ENCODE measurements at places on chromosomes 1 and 21.

DNA sequence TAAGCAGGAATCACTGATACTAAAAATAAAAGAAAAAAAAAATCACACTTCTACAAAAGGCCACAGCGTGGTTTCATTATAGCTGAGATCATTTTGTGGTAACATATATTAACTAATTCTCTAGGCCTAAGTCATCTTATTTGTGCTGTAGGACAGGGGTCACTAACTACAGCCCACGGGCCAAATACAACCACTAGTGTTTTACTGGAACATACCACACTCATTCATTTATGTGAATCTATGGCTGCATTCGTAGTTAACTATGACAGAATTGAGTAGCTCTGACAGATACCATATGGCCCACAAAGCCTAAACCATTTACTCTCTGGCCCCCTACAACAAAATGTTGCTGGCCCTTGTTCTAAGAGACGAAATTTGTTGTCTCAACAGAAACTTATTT, 224.4 kb downstream of the VAV3 start:
- no peak for DNase-seq

DNA sequence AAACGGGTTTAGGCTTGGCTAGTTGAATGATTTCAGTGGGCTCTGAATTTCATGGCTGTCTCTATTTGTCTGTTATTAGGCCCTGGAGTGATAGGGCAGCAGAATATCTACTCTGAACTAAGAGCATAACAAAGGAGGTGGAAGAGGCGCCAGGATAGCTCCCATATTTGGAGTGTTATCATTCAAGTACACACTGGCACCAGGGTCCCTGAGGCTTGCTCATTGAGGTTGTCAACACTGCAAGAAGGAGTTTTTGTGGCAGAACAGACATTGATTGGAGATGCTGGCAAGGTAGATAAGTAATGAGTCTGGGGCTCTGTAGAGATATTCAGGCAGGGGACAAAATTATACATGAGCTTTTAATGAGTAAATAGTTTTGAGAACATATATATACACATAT, 1748.4 kb downstream of the MRPL39 start:
- DNase-seq, result no peak

GRCh38 chr1:6313393-6314200, 52.7 kb upstream of the GPR153 start:
- no peak for DNase-seq

GRCh38 chr1:171213559-171214454, 28.7 kb downstream of the FMO2 start:
- no peak for DNase-seq

- no peak for DNase-seq
These were observed 1202.3 kb downstream of the NCAM2 start for GRCh38 chr21:22200378-22201092.

DNA sequence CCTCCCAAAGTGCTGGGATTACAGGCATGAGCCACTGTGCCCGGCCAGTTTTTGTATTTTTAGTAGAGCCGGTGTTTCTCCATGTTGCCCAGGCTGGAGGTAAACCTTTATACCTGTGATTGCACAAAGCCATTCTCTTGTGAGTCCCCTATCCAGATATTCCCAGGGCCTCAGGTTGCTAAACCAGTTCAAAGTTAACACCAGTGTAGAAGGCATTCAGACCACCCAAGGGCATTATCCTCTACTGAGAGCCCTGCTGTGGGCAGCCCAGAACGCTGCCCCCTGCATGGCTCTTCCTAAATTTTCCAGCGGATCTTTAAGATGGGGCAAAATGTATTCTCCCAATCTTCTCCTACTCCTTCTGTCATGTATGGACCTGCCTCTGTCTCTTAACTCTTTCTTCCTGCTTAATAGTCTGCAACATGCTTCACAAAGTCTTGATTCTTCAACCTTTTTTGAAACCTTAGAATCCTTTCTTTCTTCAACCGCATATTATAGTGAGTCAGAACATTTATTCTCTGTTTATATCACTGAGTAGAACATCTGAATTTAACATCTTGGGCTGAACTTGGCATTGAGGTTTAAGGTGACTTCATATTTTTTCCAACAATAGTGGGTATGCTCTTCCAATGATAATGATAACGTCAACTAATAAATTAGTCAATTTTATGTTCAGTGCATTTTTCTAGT, 36.0 kb downstream of the UBE4B start:
- no peak for DNase-seq

- no peak for DNase-seq
These were observed 99.2 kb upstream of the KCNK2 start for GRCh38 chr1:214983126-214983869.

- DNase-seq, result no peak
These were observed 38.0 kb downstream of the FOXO6 start for GRCh38 chr1:41399145-41399795.

DNA sequence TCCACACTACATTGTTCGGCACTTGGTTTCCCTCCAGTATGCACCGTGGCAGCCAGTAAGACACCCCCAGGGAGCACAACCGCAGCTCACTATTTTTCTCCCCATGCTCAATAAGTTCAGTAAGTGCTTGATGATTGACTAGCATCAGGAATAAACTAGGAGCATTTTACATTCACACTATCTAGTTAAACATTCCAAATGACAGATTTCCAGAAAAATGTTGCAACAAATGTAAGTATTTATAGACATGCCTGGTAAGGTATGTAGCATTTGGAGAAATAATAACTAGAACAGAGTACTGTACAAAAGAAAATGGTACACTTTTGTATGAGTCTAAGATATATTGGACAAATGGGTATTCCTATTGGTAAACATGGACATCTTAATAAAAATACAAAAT, 92.9 kb downstream of the SLC45A1 start:
- no peak for DNase-seq

- no peak for DNase-seq
These were observed 809 bp downstream of the SYT11 start for GRCh38 chr1:155859881-155860871.

DNA sequence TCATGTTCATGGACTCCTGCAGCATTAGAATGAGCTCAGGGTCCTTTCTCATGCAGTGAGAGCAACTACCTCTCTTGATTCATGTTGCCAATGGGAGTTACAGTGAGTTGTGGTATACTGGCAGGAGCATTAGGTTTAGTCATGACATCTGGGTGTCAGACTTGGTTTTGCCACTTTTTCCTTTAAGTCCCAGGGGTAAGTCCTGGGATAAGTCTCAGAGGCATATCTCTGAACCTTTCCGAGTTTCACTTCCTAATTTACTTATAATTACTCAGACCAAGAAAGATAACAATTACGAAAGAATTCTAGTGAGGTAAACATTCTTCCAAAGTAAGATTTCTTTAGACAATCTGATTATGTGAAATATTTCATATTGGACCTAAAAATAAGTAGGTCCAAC, 606.0 kb downstream of the SMYD3 start:
- no peak for DNase-seq

GRCh38 chr1:193685986-193686385, 499.6 kb upstream of the B3GALT2 start:
- no peak for DNase-seq

- no peak for DNase-seq
These were observed 591 bp downstream of the KCNAB2 start for GRCh38 chr1:6046279-6046678.

GRCh38 chr1:26744075-26744959, 43.4 kb upstream of the PIGV start:
- peak; percentile 68 for DNase-seq

DNA sequence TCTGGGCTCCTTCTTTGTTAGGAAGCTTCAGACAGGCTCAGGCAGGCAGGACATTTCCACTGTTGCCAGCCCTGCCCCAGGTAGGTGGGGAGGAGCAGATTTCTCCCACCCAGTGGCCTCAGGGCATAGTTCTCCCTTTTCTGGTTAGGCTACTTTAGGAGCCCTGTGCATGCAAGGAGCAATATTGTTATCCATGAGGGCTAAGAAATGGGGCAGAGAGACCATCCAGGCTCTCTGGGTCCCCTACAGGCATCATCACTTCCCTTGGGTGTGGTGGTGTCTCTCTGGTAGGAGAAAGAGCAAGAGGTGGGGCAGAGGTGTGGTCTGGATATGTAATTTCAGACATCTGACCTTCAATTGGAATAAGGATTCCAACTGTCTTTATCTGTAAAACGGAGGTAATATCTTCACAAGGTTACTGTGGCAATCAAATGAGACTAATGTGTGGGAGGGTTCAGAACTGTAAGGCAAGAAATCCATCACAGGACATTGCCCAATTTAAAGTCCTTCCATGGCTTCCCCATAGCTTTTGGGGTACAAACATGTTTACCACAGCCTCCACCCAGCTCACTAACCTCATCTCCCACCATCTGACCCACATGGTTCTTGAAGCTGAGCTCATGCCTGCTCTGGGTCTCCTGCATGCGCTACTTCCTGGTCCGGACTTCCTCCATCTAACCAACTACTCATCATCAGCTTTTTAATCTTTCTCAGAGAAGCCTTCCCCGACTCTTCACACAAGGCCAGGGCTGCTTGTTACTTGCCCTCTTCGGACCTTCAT, 26.1 kb downstream of the PCAT6 start:
- DNase-seq, result no peak

GRCh38 chr1:229478852-229479251, 29.3 kb downstream of the NUP133 start:
- no peak for DNase-seq

DNA sequence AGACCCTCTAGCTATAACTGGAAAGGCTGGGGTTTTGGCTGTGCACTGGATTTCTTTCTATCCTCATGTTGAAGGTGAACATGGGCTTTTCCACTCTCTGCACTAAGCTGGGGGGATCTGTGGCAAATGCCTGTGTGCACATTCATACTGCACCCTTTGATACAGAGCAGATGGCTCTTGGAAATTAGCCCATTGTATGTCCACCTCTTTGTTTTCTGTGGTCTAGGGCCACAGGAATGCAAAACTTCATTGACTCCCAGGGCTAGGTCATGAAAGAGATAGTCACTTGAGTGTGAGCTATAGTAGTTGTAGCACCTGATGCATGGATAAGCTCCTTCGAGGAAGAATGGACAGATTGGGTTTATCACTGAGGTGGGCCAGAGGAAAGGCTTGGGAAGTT, 5.7 kb upstream of the OR14A16 start:
- no peak for DNase-seq

GRCh38 chr1:54922921-54923421, 36.0 kb upstream of the DHCR24 start:
- DNase-seq, result no peak

DNA sequence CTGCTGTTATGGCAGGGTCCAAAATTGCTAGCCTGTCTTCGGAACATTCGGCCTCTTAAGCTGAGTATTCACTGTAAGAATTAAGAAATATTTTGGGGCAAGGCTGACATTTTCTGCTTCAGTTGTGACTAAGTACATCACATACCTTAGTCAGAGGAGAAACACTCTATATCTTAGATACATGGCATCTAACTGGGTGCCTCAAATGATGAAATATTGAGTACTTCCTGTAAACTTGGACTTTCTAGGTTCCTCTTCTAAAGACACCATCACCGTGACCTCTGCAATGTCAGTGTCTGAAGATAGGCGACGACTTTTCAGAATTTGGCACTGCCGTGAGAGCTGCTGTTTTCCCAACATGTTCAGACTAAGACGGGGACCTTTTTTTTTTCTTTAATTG, 65.6 kb downstream of the PCBP3 start:
- DNase-seq, result no peak

DNA sequence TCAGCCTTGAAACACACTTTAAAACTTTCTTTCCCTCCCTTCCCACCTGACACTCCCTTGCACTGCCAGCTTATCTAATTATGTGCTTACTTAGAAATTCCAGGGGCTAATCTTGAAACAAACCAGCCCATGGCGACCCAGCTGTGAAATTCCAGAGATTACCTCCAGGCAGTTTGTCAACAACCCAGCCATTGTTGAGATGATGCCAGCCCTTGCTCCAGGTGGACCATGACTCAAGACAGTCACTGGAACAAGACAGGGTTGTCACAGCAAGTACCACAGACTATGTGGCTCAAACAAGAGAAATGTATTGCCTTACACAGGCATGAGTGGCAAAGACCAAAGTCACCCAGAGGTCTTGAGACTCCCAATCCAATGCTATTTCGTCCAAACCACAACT, 7.9 kb downstream of the FYB2 start:
- no peak for DNase-seq

- no peak for DNase-seq
These were observed 410.1 kb upstream of the LYPLAL1 start for GRCh38 chr1:218763538-218763937.

DNA sequence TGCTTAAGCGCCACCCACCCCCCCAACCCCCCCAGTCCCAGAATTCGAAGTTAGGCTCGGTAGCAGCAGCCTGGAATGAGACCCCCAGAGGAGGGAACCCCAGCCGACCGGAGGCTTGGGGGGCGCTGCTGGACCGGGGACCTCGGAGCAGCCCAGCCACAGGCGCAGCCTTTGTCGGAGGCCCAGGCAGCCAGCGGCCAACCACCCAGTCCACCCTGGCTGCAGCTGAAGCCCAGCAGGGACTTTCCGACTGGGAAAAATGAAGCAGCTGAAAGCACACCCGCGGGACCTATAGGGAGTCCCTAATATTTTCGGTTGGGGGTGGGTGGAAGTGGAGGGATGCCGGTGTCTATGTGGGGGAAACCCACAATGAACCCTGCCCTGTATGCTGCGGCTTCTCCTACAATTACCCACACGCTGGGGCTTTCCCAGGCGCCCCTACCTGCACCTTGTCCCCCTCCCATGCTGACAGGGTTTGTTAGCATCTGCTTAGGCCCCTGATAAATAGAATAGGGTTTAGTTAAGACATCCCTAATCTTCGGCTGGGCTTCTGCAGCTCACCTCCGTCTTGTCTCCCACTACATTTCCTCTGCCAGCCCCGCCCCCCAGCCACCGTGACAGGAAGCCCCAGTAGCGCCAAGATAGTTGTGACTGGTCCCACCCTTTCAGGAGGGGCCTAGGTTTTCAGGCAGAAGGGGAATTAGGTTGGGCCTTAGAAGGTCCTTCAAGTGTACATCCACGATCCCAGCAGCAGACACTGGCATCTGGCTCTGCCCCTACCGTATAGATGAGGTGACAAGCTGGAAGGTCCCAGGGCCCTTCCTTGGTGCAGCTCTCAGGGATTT, 838 bp downstream of the CCDC28B start:
- no peak for DNase-seq

DNA sequence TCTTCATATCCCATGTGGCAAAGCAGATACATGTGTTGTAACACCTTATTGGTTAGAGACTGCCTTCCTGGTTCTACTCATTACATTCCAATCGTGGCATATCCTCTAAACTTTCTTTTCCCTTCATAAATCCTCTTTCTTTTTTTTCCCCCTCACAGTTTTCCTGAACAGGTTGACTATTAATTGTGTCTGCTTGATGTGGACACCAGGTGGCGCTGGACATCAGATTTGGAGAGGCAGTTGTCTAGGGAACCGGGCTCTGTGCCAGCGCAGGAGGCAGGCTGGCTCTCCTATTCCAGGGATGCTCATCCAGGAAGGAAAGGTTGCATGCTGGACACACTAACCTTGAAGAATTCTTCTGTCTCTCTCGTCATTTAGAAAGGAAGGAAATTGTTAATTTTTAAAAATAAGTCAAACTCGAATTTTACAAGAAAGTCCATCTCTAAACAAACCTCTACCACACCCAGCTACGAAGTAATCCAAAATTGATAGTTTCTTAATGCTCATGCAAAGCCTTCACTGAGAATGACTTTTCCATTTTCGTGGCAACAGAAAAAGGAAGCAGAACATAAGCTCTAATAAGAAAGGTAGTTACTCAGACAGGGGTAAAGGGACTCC, 59.4 kb upstream of the ASB17 start:
- peak; percentile 22 for DNase-seq

- DNase-seq, result no peak
These were observed 46.6 kb downstream of the TTC3 start for GRCh38 chr21:37119421-37120218.

All from stimulated activated CD4-positive, alpha-beta T cell treated with anti-CD3 and anti-CD28 coated beads, Interleukin-1b, Interleukin-23, amount 100 ng/mL, for 1 hour (primary cell).